ENCODE measurements at places on chromosomes 16 and 17.

- peak; percentile 63 for DNase-seq
Observed at GRCh38 chr16:50244504-50245416, 21.6 kb upstream of the ADCY7 start.

DNA sequence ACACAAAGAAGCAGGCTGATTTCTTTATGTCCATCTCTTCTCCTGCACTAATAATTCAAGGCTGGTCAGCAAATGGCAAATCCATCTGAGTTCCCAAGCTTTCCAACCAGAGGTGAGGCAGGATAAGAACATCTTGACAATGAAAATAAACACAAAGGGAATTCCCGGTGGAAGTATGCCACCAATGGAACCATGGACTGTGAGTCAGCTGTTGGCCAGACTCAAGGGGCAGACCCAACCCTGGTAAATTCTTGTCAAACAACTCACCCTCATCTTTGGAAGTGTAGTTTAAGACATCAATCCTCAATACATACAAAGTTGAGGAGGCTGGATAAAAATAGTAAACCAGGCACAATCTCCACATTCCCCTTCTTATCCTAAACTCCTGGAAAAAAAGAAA, 74.3 kb upstream of the CES5A start:
- DNase-seq = no peak

- DNase-seq = peak; percentile 50
Observed at GRCh38 chr16:397135-397661, at the start of gene NME4. Gene NME4 (plus strand): TSS chr16:397199. CDS start chr16:397223, 24 bp downstream.

- DNase-seq = no peak
Observed at GRCh38 chr16:68954911-68955635, 111.7 kb downstream of the TANGO6 start.

- no peak for DNase-seq
Observed at GRCh38 chr16:61909074-61909473, 127.2 kb downstream of the CDH8 start.

GRCh38 chr17:42322382-42323267, 34.3 kb downstream of the STAT5A start:
- peak; percentile 98 for DNase-seq

DNA sequence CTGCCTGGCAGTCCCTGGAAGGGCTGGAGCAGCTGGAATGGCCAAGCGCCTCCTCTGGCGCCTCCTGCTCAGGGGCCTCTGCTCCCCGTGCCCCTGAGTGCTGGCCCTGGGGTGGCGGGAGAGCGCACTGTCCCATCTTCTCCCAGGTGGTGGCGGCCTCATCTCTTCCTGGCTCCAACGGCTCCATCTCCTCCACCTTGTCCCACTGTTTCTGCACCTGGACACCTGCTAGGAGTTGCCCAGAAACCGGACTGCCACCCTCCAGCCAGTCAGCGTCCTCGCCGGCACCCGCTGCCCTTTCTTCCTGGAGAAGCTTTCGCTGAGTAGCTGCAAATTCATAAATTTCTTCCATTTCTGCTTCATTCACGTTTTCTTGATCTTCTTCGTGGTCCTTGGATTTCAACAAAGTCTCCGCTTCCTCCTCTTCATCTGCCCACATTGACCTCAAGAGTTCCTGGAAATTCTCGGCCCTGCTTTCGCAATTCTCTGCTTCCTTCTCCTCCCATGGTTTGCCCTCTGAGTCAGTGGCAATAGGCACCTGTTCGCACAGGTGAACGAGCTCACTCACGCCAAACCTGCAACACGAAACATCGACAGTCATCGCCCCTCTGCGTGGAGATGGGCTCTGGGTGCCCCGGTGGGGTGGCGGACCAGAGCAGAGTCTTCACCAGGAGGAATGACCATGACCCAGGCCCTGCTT, 13.7 kb upstream of the NLRC3 start:
- DNase-seq = no peak

- DNase-seq = no peak
Observed at GRCh38 chr17:7781429-7781828, 52.6 kb upstream of the KDM6B start.

DNA sequence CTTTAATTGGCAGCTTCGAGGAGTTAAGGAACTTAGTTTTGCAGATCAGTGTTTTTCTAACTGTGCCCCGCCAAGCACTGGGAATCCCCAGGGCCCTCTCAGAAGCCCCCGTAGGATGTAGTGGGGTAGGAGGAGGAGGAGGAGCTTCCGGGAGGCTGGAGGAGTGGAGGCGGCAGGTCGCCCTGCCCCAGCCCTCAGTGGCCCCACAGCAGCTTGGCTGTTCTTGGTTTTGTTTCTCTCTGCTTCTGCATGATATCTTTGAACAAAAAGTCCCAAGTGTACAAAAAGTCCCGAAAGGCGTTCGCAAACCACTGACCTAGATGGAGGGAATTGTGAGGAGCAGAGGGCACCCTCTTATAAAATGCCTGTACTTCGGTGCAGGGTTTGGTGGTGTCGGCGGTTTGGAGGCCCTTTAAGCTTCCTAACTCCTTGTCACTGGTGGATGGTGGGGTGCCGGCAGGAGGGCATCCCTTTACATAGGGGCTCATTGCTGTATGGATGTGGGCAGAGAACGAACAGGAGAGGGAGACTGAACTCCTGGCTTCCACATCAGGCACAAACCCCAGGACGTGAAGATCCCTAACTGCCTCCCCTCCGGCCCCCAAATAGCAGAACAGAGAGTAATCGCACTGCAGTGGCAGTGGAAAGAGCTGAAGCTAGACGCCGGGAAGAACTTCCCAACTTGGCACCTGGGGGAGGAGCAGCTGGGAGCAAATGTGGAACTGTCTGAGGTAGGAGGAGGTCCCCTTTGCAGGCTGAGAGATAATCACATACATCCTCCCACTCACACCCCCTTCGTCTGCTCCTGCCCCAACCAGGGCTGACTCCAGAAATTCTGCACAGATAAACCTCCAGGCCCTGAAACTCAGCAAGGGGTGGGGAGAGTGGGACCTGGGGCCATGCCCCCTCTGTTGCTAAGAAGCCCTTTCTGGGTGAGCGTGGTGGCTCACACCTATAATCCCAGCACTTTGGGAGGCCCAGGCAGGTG, 20.1 kb downstream of the EPOP start:
- DNase-seq = peak; percentile 10

DNA sequence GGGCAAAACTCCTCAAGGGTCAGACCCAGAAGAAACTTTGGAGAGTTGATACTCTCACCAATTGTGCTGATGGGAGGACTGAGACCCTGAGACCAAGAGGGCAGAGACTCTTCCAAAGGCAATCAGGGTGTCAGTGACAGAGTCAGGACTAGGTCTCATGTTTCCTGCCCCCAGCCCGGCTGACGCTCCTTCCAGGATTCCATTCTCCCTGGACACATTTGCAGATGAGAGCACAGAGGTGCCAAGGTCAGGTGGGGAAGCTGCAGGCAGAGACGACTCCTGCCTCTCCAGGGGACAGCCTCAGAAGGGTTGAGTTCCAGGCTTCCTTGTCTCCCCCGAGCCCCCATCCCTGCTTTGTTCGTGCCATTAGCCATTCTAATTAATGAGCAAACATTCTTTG, 174.1 kb downstream of the WSCD1 start:
- DNase-seq = no peak

DNA sequence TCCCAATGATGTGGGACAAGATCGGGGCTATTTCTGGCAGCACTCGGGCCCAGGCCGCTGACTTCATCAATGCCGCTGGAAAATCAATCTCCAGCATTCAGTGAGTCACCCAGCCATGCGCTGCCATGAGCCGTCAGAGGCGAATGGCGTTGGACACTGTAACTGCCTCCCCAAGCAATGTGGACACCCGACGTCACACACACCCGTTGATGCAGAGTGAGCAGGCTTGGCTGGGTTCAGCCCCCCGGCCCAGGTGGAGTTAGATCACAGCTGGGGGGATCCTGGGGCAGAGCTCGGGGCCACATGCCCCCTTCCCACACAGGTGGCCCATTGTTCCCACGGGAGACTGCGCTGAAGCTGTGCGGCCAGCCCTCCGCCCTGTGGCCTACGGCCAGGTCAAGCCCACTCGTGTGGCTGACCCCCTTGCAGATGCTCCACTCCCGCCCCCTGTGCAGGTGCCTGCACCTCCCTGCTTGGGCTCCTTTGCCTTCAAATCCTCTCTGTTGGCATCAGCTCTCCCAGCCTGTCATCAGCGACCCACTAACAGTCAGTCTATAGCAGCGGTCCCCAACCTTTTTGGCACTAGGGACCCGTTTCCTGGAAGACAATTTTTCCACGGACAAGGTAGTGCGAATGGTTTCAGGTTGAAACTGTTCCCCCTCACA, 89.9 kb downstream of the TBC1D16 start:
- DNase-seq = no peak

DNA sequence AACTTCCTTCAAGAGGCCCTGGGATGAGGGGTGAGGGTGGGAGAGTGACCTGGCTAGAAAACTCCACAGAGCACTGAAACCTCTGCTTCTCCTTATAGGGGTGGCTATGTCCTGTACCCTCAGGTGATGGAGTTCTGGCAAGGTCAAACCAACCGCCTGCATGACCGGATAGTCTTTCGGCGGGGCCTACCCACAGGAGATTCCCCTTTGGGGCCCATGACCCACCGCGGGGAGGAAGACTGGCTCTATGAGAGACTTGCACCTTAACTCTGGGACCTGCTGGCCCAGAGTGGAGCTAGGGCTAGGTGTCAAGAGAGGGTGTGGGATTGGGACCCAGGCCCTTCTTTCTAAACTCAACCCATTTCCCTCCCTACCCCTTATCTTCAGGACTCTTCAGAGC, 5.1 kb downstream of the PNPO start:
- DNase-seq = no peak

GRCh38 chr16:10255728-10256127, 73.5 kb upstream of the GRIN2A start:
- DNase-seq = no peak

DNA sequence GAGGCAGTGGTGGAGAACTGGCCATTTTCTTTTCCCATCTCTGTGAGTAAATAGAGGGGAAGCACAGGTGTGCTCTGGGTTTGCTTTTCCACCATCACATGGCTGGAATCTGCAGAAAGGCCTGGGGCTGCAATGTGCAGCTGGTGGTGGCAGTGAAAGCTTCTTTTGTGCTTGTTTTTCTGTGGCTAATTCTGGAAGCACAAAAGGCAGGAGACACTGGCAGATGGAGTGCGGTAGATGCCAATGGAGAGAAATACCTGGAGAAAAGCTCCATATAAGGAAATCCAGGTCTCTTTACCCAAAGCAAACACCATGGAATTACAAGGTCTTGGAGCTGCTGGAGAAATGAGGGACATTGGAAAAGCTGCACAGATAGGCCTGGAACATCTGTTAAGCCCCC, 146.9 kb downstream of the HAPSTR1 start:
- no peak for DNase-seq

GRCh38 chr16:23270654-23271053, 31.4 kb upstream of the SCNN1B start:
- DNase-seq = no peak

DNA sequence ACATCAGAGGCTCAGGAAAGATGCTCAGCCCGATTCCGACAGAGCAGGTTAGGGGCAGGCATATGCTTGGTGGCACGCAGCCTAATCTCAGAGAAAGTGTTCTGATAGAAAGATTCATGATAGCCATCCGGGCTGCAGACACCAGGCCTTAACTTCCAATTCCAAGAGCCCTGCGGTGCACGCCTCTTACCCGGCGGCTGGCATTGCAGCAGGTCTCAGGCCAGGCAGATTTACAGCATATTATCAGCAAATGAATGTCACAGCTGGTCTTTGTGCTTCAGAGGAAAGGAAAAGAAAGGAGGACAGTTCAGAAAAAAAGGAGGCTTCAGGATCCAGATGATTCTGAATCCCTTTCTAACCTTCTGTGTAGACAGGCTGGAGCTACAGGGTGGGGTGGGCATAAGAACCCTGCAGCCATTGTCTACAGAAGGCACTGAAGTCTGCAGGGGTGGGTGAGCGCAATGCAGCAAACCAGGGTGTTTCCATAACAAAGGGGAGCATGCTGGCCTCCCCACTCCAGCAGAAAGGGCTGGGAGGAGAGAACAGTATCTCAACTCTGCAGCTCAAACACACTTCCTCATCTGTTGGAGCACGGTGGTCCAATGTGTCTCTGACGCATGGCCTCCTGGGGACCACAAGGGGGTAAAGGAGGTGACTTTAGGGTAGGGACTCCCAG, 277.4 kb upstream of the XYLT1 start:
- DNase-seq = peak; percentile 32

DNA sequence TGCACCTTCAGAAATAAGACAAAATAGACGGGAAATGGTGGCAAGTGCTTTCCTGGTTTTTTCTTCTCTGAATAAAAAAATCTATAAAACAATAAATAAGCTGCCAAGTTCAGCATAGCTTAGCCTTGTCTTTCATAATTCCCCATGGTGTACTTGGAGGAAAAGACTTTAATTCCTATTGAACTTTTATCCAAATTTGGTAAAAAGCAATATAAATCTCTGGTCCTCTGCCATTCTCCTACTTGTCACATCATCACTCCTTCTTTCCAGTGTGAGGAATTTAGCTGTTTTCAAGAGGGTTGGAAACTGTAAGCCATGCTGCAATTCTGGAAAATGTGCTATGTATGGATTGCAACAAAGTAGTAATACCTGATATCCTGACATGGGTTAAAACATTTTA, 551.8 kb upstream of the KIF2B start:
- no peak for DNase-seq

GRCh38 chr17:74042744-74043486, 160.6 kb upstream of the RPL38 start:
- DNase-seq = no peak

DNA sequence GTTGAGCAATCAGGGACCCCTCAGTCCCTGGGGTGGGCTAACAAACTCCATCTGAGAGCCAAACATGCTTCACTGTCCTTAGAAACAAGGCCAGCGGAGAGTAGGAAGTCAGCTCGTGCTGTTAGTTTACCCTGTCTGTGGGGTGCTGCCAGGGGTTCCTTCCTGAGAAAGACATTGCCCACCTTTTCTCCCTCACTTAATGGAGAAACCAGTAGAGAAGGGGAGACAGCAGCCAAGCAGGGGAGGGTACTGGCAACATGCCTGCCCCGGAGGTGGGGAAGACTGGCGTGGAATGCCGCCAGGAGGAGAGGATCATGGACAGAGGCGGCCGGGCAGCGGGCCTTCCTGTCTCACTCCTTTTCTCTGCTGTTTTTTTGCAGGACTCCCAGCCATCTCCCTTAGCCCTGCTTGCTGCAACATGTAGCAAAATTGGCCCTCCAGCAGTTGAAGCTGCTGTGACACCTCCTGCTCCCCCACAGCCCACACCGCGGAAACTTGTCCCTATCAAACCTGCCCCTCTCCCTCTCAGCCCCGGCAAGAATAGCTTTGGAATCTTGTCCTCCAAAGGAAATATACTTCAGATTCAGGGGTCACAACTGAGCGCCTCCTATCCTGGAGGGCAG, 19.9 kb downstream of the SP2 start:
- DNase-seq = no peak

- no peak for DNase-seq
Observed at GRCh38 chr16:62386411-62386810, 350.2 kb upstream of the CDH8 start.

DNA sequence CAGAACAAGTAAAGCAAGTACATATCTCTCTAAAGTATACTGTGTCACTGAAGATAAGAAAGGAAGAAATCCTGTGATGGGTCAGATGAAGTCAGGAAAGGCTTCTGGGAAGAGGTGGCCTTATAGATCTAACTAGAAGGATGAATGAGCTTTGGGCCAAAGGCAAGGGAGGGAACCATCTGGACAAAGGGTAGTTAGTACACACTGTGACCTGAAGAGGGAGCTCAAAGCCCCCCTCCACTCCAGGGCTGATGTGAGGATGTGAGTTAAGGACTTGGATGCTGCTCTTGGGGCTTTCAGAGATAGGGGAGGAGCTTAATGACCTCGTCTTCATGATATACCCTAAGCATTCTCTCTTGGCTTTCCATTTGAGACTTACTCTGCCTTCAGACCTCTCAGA, 185.3 kb upstream of the CACNG3 start:
- peak; percentile 70 for DNase-seq

Data from WTC11 (cell line).